ENCODE measurements at places on chromosomes 5 and 9.

- no peak for DNase-seq
Measured at GRCh38 chr5:176438959-176439757, 9.0 kb upstream of the FAF2 start.

GRCh38 chr9:95110921-95111525 is 206.5 kb downstream of the FANCC start:
- no peak for DNase-seq

GRCh38 chr5:139878093-139878492 is 82.5 kb downstream of the PSD2 start:
- DNase-seq, result no peak

GRCh38 chr9:21803649-21804048 is 1.2 kb downstream of the MTAP start:
- no peak for DNase-seq

DNA sequence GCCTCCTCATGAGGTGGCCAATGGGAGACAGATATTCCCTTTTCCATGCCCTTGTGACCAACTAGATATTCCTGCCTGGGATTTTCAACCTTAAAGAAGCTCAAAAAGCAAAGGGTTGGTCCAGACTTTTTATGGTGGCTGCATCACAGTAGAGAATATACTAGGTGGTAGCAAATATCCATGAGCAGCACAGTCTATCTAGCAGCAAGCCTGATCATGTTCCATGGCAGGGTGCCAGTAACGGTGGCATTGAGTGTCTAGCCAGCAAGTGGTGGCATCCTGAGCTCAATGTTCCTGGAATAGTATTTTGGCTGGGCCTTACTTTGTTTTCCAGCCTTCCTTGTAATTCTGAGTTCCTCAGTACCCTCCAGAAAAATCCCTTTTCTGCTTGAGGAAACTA is 25.8 kb downstream of the CDC25C start:
- DNase-seq, result peak; percentile 6

GRCh38 chr5:119583684-119584083 is 45.7 kb upstream of the FAM170A start:
- DNase-seq, result peak; percentile 12

DNA sequence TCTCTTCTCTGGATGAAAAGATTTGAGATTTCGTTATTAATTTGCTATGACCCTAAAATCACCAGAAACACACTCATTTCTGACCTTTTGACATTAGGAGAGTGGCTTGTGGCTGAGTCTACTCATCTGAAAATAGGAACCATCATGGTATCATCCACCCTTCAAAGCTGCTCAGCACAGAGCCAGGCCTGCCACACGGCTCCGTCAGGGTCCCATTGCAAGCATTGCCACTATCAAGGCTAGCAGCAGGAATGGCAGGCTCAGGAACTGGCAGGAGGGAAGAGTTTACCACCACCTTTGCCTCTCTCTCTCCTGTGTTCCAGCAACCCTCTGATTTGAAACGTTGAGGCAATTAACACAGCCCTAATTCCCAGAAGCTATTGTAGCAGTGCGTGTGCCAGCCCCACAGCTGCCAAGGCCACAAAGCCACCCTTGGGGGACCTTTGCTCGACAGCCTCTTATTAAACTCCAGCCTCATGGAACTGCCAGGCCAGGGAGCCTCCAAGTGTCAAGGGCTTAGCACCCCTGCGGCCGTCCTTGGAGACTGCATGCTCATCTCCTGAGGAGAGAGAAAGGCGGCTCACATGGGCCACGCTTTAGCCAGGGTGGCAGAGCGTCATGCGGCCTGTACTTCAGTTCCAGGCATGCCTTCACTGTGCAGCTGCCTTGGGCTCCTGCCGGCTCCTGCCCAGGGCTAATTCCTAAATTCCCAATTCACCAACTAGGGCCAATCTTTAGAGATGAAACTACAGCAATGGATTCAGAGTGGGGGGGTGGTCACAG is 145.9 kb downstream of the ROR2 start:
- no peak for DNase-seq

GRCh38 chr5:80615266-80615914 is 39.1 kb upstream of the MSH3 start:
- DNase-seq, result no peak

GRCh38 chr9:91098203-91098850 is 263.4 kb downstream of the AUH start:
- DNase-seq, result no peak

GRCh38 chr5:1118738-1119137 is 6.9 kb upstream of the SLC12A7 start:
- DNase-seq, result no peak

DNA sequence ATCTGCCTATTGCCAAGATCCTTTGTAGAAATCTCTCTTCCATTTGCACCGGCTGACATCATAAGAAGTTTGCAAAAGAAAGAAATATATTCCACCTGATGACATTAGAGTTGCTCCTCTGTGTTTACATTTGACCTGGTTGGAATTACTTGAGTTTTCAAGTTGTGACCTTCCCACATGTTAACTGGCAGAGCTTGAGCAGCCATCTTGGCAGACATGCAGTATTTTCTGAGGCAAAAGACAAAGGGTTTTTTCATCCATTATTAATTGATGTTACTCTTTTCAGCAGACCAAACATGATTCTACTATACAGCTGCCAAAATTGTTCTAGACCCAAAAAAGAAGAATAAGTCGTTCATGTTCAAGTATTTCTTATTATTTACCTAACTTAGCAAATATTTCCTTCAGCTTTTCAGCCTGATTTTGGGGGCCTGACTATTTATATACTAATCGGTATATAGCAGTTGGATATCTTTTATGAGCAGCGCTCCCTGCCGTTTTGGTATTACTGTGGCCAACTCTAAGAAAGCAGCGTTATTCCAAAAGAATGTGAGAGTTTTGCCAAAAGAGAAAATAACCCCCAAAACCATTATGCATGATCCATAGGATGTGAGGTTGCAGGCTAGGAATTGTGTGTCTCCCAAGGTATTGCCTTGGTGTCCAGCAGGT is 212.9 kb downstream of the PBX3 start:
- DNase-seq, result no peak

DNA sequence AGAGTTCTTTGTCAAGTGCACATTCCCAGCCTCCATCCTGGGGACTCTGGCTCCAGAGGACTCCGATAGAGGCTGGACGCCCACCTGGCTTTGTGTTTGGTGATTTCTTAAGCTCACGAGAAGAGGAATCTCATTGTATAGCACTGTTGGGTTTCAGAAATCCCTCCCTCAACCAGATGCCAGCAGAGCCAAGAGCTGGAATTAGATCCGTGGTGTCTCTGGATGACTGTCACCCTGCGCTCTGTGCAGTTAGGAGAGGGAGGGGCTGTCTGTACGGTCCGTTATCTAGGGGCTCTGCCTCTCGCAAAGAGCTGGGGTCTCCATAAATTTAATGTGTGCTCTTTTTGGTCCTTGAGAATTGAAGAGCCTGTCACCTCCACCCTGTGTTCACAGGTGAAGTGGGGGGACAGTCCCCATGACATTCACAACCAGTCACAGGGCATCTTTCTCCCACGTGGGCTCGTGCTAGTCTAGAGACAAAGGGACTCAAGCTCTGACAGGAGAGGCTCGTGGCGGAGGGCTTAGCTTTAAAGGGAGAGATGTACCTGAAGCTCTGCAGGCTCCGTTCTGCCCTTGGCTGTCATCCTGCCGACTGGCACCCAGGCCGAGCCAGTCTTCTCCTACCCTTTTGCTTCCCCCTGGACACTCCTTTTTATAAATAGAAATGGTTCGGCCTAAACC is 41.4 kb downstream of the FAM78A start:
- DNase-seq, result no peak

DNA sequence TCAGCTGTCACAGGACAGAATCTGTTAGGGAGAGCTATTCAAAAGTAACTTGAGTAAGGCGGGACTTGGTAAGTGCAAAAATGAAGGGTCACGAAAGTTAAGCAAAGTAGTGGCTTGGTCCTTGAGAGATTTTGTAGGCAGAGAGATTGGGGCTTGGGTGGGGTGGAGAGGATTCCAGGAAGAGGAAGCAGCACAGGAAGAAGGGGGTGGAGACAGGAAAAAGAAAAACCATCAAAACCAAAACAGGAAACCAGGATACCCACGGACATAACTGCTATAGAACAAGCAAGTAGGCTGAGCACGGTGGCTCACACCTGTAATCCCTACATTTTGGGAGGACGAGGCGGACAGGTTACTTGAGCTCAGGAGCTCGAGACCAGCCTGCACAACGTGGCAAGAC is 3.7 kb downstream of the ROPN1L start:
- DNase-seq, result no peak

DNA sequence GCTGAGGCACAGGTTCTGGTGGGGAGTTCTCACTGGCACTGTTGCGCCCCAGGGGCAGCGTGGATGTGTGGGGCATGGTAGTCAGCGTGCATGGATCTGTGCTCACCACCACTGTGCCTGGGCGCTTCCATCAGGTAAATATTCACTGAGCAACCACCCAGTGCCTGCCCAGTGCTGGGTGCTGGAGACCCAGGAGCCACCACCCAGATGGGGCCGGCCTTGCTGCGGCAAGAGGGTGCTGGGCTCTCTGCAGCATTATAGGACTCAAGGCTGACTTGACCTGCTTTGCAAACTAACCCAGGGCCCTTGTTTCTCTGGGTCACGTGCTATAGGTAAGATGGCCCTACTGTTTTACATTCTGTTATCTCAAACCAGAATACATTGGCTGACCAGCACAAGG is 60.5 kb downstream of the DAP start:
- no peak for DNase-seq

- DNase-seq, result no peak
Measured at GRCh38 chr9:95142728-95143127, 174.8 kb downstream of the FANCC start.

DNA sequence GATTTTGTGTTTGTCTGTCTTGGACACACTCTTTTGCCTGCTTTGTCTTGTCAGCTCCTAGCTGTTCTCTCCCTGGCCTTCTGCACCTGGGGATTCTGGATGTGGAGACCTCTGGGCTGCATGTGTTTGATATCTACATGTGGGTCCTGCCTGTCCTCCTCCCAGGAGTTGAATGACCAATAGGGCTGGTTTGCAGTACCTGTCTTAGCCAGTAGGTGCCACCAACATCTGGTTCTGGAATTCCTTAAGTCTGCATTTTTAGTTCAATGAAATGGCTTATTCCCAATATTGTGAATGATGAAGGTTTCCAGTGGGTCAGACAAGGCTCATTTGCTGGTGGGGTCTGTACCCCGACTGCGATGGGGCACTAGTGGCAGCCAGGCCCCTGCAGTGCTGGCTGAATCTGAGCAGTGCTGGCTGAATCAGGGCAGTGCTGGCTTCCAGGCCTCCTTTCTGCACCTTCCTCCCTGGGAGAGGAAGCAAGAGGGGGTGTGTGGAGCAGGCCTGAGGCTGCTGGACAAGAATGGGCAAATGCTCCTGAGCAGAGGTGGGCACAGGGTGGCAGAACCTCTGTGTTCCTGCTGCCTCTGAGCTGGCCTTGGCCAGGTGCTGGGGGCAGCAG is 73.3 kb downstream of the RXRA start:
- peak; percentile 63 for DNase-seq

DNA sequence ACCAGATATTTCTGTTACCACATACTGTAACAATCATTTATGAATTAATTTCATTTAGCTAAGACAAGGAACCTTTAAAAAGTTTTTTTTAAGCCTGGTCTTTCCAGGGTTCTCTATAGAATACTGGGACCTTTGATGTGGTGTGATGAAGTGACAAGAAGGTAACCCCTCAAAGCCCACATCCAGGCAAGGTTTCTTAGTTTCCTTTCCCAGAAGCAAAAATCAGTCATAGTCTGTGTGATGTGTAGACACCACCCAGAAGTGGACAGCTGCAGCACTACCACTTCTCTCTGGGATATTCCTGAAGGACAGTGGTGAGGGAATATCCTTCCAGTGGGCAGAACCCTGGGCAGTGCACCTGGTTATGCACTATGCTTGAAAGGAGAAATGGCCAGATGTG is 115.6 kb downstream of the TTC39B start:
- DNase-seq, result peak; percentile 9

GRCh38 chr9:119050281-119050680 is 319.0 kb downstream of the BRINP1 start:
- no peak for DNase-seq

GRCh38 chr9:108041551-108041950 is 552.0 kb upstream of the KLF4 start:
- DNase-seq, result no peak

DNA sequence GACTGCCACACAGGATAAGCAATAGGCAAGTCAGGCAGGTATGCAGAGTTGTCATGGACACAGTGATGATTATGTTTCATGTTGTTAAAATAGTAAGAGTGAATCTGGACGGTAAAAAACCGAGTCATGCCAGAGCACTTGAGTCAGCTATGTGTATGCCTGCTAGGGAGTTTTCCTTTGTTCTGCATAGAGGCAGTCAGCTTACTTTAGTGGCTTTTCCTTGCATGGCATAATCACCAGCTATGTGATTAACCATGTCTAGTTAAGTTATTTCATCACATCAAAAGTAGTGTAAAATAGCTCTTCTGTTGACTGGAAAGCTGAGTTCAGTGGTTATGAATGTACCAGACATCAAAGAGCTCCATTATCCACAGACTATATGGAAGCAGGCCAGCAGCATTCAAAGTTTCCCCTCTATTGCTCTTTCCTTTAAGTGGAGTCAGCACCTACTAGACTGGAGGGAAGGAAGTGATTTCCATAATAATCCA is 989.8 kb downstream of the TLE1 start:
- DNase-seq, result no peak

DNA sequence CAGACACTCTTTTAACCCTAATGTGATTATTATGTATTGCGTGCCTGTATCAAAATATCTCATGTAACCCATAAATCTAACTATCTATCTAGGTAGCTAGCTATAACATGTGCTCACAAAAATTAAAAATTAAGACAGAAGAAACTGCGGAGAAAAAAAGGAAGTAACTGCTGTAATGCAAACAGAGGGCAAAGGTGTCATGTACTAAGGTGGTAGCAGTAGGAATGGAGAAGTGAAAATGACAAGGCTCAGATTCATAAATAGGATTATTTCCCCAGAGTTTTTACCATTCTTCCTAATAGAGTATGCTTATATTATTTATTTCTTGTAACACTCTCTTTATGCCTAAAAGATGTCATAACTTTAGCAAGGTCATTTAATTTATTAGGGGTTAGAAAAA is 1527.5 kb upstream of the C9orf72 start:
- no peak for DNase-seq

- peak; percentile 8 for DNase-seq
Measured at GRCh38 chr5:66742083-66742895, 146.1 kb downstream of the MAST4 start.

DNA sequence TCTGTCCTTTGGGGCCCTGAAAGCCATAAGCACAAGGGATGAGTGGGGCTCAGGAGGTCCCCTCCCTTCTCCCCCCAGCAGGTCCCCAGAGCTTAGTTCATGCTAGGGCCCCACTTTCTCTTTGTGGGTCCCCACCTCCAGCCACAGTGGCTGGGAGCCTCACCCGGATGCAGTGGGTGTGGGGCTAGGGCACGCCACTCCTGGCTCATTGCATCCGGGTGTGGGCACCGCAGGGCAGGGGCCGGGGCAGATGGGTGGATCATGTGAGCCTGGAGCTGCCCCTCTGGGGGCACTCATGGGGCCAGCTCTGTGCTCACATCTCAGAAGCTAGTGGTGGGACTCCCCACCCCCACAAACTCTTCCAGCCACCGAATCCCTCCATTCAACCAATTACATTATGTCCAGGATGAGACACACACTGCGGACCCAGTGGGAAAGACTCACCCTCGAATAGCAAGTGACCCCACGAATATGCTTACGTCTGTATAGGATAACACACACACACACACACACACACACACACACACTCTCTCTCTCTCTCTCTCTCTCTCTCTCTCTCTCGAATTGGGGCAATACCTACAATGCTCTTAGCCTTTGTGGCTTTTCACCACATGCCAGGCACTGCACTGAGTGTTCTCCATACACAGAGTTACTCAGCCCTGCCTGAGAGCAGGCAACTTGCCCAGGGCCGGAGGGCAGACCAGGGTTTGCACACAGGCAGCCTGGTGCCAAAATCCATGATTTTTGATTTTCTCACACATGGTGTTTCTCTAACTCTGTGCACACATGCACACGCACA is 16.8 kb upstream of the PHYKPL start:
- DNase-seq, result no peak
